Stimulated activated CD8-positive, alpha-beta memory T cell treated with anti-CD3 and anti-CD28 coated beads, Interleukin-7, amount 100 ng/mL, for 48 hours (primary cell): ENCODE measurements at places on chromosomes 4 and X.

DNA sequence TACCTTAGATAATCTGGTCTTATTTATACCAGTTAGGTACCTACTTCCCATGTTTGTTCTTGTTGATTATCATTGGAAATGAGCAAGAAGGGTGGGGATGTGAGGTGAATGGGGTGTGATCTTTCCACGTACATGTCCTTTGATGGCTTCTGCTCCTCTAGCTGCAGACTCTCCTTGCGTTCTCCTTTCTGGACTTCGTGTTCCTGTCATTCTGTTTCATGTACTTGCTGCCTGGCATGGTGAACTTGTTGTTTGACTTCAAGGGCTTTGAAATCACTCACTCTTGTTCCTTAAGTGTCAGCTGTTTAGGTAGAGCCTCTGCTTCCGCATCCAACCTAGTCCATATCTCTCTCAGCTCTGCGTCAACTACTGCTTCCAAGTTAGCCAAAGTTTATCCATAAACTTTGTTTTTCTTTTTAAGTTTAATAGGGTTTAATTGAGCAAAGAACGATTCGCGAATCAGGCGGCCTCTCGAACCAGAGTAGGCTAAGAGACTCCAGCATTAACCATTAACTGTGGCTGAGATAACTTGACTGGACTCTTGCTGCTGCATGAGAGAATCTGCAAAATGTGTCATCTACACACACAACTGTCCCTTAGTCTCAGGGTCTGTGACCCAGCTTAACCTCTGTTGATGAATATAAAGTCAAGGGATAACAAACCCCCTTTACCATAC lies 42.8 kb downstream of the FHL1 start:
- no peak for DNase-seq

- no peak for DNase-seq
These were observed 48.3 kb downstream of the REPS2 start for GRCh38 chrX:16994736-16995135.

GRCh38 chr4:2103843-2104547 lies 44.9 kb downstream of the NAT8L start:
- DNase-seq: no peak

- DNase-seq: no peak
These were observed 87.2 kb downstream of the MAPK10 start for GRCh38 chr4:86272669-86273068.

DNA sequence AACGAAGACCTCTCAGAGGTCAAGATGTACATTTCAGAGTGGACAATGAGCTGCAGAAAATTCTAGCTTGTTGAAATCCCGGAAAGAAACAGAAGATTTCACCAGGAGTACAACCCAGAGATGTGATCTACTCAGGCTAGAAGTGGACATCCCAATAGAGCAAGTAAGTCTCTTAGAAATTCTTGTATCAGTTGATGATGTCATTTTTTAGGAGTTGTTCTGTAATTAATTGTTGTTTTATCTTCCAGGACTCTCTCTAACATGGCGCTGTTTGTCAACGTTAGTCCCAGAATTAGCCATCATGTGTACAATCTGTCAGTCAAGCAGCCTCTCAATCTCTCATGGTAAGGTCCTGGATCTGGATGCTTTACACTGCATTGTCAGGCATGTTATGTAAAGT lies 174.4 kb downstream of the GRIA3 start:
- DNase-seq: no peak
